ENCODE measurements at places on chromosomes 4 and X.

GRCh38 chr4:1470816-1471442 is 64.7 kb upstream of the NKX1-1 start:
- no peak for DNase-seq

GRCh38 chrX:129540722-129541184 is 694 bp downstream of the OCRL start:
- peak; percentile 0 for DNase-seq

GRCh38 chr4:25813448-25814106 is 49.2 kb downstream of the SEL1L3 start:
- no peak for DNase-seq

GRCh38 chr4:105992641-105993305 is 97.5 kb downstream of the NPNT start:
- no peak for DNase-seq

GRCh38 chr4:124745985-124746801 is 33.7 kb upstream of the ANKRD50 start:
- no peak for DNase-seq

DNA sequence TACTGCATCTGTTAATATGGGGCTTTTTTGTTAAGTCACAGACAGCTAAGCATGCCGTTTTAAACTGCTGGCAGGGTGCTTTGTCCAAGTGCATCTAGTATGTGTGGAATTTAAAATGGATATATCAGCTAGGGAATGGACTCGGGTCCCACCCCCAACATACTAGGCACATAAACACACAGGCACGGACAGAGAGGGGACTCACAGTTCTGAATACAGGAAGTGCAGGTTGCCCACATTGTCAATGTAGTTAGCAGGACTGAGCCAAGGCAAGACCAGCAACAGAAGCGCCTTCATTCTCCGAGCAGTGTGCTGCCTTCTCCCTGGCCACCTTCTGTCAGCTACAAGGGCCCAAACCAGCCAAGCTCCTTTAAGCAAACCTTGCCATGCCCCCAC is 33.6 kb downstream of the LNX1 start:
- DNase-seq, result no peak

DNA sequence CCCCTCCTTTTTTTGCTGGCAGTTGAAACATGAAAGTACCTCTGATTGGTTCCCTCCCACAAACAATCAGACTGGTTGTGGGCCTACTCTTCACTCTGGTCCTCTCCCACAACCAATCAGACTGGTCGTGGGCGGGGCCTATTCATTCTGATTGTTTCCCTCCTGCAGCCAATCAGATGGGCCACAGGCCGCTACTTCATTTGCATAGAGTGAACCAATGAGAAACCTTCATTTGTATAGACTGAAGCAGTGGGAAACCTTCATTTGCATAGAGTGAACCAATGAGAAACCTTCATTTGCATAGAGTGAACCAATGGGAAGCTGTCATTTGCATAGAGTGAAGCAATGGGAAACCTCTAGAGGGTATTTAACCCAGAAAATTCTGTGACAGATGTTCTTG is 55.2 kb downstream of the TRMT44 start:
- DNase-seq, result no peak

DNA sequence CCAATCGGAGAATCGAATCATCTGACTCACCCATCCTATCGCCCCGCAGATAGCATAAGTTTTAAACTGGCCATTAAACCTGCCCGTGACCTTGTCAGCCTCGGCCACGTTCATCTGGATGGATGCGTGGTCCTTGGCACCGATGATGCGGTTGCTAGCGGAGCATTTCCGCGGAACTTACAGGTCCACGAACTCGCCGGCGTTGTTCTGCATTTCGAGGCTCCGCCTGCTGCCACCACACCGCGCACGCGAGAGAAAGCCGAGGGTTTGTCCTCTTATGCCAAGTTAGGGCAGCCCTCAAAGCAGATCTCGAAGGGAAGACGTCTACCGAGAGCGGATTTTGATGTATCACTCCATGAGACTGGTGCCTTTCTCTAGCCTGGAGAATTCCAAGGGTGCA is 30.1 kb upstream of the TAPT1 start:
- DNase-seq, result no peak

GRCh38 chrX:115892056-115892708 is 278.4 kb upstream of the AGTR2 start:
- no peak for DNase-seq

DNA sequence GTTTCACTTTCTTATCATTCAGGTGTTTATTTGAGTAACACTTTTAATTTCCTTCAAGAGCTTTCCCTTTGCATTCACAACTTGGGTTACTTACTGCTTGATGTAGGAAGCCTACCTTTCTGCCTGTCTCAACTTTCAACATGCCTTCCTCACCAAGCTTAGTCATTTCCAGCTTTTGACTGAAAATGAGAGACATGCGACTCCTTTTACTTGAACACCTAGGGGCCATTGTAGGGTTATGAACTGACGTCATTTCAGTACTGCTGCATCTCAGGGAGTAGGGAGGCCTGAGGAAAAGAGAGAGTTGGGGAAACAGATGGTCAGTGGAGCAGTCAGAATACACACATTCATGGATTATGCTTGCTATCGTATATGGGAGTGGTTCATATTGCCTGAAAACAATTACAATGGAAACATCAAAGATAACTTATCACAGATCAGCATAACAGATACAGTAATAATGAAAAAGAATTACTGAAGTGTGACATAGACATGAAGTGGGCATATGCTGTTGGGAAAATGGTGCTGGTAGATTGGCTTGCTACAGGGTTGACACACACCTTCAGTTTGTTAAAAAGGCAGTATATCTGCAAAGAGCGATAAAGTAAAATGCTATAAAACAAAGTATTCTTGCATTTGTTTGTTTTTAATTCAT is 25.7 kb downstream of the USP53 start:
- DNase-seq, result no peak
